Memory B cell (primary cell): ENCODE measurements at places on chromosomes 13 and 19.

DNA sequence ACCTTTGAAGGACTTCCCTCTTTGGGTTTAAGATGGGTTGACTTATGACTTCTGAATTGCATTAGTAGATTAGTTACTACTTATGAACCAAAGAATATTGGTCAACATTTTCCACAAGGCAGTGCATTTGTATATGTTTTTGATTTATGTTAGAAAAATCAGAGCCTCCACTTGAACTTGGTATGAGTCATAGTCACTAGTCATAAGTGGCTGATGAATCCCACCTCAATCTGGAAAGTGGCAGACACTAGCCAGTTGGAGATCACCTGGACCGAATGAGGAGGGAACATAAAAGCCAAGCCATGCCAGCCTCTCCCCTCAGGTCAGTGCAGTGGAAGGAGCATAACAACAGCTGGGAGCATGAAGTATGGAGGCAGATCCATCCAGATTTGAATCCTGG lies 39.3 kb upstream of the SPART start:
- no peak overlapping the region for H3K4me3 ChIP-seq
- no peaks in the 10 kb centered on the region for H3K4me1 ChIP-seq

DNA sequence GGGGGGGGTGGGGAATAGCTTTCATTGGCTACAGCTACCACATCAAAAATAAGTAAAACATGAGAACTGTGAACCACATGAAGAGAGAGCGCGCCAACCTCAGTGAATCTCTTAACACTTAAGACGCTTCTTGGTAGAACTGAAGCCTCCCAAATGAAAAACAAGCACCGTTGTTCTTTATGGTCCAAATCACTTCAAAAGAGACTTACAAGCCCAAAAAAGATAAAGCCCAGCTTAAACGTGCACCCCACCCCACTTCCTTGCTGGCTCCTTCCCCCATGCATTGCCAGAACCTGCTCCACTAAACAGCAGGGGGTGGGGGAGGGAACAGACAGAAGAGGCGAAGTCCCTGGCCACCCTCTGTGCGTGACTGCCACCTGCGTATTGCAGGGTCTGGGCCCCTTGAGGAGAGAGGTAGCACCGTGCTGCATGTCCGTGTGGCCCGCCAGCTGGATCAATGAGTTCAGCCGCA lies 479.1 kb downstream of the FOXO1 start:
- peaks cover 12% of the 10 kb centered on the region for H3K4me1 ChIP-seq
- no peaks in the 10 kb centered on the region for H3K36me3 ChIP-seq
- DNase-seq, result no peak
- no peaks in the 10 kb centered on the region for H3K27me3 ChIP-seq

- no peak overlapping the region for H3K4me3 ChIP-seq
- no peak overlapping the region for H3K27ac ChIP-seq
- H3K4me1 ChIP-seq, result peaks cover 2% of the 10 kb centered on the region
- H3K27me3 ChIP-seq, result no peaks in the 10 kb centered on the region
Measured at GRCh38 chr13:37490176-37490779, 108.3 kb downstream of the POSTN start.

- DNase-seq, result no peak
- peaks cover 4% of the 10 kb centered on the region for H3K27me3 ChIP-seq
- H3K27ac ChIP-seq, result no peak overlapping the region
- no peak overlapping the region for H3K4me3 ChIP-seq
- no peaks in the 10 kb centered on the region for H3K4me1 ChIP-seq
- peaks cover 2% of the 10 kb centered on the region for H3K36me3 ChIP-seq
Measured at GRCh38 chr13:113410472-113411201, 42.7 kb downstream of the ADPRHL1 start.

GRCh38 chr13:60328073-60328472 lies 68.9 kb upstream of the TDRD3 start:
- no peaks in the 10 kb centered on the region for H3K27me3 ChIP-seq
- H3K4me3 ChIP-seq, result no peak overlapping the region

GRCh38 chr19:23999821-24000610 lies 85.3 kb downstream of the ZNF726 start:
- H3K4me3 ChIP-seq, result no peak overlapping the region
- H3K27ac ChIP-seq, result no peak overlapping the region
- H3K27me3 ChIP-seq, result no peaks in the 10 kb centered on the region
- DNase-seq, result no peak

DNA sequence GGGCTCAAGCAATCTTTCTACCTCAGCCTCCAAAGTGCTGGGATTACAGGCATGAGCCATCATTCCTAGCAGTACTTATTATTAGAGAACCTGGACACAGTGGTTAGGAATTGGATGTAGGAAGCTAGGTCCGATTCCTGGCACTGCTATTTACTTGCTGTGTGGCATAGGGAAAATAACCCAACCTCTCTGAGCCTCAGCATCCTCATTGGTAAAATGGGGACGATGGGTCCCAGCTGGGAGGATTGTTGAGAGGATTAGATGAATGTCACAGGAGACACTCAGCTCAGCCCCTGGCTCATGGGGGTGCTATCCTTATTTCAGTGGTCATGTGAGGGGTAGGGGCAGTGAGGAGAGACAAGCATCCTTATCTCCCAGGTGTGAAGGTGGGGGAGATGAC lies 6.8 kb upstream of the PEPD start:
- H3K27ac ChIP-seq, result no peak overlapping the region
- no peak overlapping the region for H3K4me3 ChIP-seq
- peaks cover 8% of the 10 kb centered on the region for H3K27me3 ChIP-seq
- DNase-seq, result no peak
- no peaks in the 10 kb centered on the region for H3K4me1 ChIP-seq

DNA sequence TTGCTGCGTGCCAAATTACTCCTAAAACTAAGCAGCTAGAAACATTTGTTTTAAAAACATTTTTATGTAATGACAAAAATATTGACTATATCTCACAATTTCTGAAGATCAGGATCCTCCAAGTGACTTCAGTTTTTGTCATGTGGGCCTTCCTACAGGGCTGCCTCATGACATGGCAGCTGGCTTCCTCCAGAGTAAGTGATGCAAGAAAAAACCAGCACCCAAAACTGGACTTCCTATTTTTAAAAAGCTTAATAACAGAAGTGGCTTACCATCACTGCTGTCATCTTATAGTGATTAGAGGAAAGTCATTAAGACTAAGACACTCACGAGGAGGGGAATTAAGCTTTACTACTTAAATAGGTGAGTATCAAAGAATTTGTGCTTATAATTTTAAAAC lies 681.7 kb downstream of the PCDH17 start:
- no peak overlapping the region for H3K27ac ChIP-seq
- no peaks in the 10 kb centered on the region for H3K4me1 ChIP-seq
- H3K36me3 ChIP-seq, result no peaks in the 10 kb centered on the region
- H3K27me3 ChIP-seq, result no peaks in the 10 kb centered on the region
- no peak overlapping the region for H3K4me3 ChIP-seq

DNA sequence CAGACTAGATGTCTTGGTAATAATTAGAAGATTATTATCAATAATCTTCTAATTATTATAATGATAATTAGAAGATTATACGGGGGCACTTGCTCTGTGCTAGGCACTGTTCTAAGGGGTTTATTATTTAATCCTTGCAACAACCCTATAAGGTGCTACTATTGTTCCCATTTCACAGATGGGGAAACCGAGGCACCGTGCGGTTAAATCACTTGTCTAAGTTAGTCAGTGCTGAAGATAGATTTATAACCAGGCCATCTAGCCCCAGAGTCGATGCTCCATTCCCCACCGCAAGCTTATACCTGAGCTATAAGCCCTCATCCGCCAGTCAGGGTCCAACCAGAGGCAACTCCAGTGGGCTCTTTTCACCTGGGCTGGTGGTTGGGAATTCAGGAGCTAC lies 2.0 kb upstream of the ACP7 start:
- peaks cover 30% of the 10 kb centered on the region for H3K27me3 ChIP-seq
- peaks cover 3% of the 10 kb centered on the region for H3K4me1 ChIP-seq
- no peak overlapping the region for H3K27ac ChIP-seq
- DNase-seq, result no peak
- H3K4me3 ChIP-seq, result no peak overlapping the region
- H3K36me3 ChIP-seq, result no peaks in the 10 kb centered on the region

DNA sequence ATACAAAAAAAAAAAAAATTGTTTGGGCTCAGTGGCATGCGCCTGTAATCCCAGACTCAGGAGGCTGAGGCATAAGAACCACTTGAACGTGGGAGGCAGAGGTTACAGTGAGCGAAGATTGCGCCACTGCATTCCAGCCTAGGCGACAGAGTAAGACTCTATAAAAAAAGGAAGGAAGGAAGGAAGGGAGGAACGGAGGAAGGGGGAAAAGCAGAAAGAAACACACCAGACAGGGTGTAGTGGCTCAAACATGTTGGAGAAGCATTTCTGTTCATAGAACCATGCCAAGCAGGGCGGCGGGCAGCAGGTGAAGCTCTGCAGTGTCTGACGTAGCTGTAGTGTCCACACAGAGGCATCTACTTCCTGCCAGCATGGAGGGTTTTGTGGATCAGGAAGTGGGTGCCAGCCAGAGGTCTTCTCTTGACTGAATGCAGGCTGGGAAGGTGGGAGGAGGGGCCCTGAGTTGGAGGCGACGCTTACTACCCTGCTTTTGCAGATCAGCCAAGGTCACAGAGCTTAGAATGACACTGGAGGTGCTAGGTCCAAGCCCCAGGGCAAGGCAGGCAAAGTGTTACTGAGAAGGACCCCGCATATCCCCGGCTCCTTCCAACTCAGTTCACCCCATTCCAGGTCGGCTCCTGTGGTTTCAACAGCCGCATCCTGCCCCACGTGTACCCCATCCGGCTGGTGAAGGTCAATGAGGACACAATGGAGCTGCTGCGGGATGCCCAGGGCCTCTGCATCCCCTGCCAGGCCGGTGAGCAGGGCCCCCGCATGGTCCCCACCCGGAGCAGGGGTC lies 11.6 kb upstream of the PGLS start:
- no peak for DNase-seq
- peaks cover 9% of the 10 kb centered on the region for H3K36me3 ChIP-seq
- no peak overlapping the region for H3K27ac ChIP-seq
